ENCODE measurements at places on chromosomes 11 and 22.

- DNase-seq = no peak
These were observed 3.7 kb upstream of the HEPHL1 start for GRCh38 chr11:94017446-94017845.

- DNase-seq = no peak
These were observed 129.7 kb downstream of the ST3GAL4 start for GRCh38 chr11:126485021-126485792.

DNA sequence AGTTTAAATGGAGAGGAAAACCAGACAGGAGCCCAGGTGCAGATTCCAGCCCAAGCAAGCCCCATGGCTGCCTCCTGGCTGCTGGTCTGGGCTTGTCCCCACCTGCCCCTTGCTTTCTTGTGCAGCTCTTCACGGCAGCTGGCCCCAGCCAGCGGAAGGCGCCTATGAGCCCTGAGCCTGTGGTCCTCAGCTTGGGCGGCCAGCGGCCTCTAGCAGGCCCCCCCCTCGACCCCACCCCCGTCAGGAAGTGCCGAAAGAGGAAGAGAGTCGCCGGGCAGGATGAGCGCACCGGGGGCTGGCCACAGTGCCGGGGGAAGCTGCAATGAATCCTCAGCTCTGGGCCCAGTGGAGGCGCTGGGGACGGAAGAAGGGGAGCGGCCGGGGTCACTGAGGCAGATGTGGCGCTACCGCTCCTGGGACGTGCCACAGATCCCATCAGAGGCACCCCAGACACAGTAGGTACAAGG, 2.1 kb upstream of the DGKZ start:
- no peak for DNase-seq

DNA sequence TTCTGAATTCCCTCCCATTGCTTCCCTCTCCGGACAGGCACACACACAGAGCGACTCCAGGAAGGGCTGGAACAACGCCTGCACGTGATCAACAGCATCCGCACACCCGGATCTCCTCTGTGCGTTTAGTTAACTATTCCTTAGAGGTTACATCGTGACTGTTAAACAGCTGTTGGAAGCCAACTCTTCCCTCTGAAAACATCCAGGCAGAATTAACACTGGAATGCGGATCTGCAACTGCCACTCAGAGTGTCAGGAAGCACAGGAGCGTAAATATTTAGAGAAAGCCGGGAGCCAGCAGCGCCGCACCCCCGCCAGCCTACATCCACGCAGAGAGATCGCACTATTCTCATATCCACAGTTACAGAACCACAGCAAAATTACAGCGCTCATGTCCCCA, 46.2 kb downstream of the SHANK2 start:
- no peak for DNase-seq

DNA sequence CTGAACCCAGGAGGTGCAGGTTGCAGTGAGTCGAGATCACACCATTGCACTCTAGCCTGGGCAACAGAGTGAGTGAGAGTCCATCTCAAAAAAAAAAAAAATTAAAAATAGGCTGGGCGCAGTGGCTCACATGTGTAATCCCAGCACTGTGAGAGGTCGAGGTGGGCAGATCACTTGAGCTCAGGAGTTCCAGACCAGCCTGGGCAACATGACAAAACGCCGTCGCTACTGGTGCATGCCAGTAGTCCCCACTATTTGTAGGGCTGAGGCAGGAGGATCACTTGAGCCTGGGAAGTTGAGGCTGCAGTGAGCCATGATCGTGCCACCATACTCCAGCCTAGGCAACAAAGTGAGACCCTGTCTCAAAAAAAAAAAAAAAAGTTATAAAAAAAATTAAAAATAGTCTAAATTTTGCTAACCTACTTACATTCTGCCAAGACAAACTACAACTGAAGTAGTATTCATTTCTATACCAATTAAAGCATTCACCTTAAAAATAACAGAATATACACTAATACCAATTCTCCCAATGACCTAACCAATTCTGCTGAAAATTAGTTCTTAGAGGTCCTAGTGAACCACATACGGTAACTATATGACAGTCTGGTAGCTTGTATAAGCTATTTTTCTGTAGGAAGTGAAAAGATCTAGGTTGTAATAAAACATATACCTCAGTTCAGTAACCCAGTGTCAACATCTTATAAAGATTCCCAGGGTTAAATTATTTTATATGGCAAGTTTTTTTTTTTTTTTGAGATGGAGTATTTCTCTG, 7.1 kb downstream of the DDX6 start:
- DNase-seq = no peak

DNA sequence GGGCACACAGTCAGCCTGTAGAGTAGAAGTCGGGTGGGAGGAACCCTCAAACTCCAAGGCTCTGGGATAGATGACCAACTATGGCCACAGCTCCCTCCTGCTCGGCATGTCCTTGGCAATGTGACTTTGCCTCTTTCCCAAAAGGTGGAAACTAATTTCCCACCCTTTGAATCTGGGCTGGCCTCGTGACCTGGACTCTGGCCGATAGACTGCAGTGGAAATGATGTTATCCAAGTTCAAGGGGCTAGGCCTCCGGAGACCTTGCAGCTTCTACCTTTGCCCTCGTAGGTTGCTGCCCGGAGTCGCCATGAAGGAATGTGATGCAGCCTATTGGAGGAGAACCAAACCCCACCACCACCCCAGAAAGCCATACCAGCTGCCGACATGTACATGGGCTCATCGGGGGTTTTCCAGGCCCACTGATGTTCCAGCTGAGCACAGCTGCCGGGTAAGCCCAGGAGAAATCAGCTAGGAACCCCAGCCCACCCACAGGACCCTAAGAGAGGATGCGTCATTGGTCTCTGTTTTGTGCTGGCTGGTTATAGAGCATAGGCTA, 30.4 kb downstream of the KCNJ4 start:
- no peak for DNase-seq

DNA sequence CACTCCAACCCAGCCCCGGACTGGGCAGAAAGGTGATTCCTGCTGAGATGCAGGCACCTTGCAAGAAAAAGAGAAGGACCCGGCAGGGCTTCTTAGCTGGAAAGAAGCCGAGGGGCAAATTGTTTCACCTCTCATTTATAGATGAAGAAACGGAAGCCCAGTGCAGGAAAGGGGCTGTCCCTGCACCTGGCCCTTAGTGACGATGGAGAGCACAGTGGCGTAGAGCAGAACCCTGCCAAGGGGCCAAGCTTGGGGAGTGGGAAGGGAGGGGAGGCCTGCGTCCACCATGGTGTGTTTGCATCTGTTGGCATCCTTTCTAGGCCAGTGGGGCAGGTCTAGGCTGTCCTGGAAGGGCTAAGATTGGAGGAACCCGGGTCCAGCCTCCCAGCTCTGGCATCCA, 7.8 kb upstream of the MS4A15 start:
- DNase-seq = no peak

DNA sequence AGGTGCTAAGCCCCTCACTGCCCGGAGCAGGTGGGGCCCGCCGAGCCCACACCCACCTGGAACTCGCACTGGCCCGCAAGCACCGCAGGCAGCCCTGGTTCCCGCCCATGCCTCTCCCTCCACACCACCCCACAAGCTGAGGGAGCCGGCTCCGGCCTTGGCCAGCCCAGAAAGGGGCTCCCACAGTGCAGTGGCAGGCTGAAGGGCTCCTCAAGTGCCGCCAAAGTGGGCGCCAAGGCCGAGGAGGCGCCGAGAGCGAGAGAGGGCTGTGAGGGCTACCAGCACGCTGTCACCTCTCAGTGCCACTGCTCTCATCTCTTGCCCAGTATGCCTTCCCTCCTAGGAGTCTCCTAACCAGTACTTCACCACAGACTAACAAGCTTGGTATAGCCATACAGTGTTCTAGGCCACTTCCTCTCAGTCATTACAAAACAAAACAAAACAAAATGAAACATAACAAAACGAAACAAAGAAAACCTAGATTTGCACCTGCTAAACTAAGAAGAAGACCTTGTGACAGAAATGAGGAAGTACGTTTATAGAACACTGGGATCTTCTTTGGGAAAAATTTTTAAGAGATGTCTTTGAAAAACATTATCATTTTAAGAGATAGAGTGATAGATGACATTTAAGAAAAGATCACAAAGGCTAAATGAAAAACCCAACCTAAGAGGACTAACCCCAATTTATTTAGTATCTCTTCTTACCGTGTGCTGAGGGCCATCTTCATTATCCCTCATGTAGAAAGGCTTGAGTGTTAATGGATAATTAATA, 47.7 kb upstream of the GAB2 start:
- no peak for DNase-seq

GRCh38 chr11:128505449-128506065, 81.8 kb downstream of the ETS1 start:
- DNase-seq = no peak

DNA sequence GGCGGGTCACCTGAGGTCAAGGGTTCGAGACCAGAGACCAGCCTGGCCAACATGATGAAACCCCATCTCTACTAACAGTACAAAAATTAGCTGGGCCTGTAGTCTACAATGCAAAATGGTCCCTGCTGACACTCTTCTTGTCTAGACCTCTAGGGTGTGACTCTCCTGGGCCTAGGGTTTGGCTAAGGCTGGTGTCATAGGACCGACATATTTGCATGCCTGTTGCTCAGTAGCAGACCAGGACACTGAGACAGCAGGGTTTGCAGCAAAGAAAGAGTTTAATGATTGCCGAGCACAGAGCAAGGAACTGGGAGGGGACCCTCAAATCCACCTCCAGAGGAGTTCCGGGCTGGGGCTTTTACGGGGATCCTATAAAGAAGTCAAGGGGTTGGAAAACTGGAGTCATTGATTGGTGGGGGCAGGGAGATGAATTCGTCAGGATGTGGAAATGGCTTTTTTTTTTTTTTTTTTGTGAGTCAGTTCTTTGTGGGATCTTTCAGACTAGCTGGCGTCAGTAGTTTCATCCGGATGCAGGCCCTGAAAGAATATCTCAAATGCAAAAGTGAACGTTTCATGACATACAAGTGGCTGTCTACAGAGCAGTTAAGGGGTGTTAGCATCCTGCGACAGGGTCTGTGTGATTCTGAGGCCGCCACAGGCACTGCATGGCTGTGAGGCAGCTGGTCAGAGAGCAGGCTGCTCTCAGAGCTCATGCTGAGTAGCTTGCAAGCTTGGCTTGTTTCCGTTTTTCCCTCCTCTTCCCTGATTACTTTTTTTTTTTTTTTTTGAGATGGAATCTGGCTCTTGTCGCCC, 27.2 kb upstream of the A4GALT start:
- DNase-seq = no peak

GRCh38 chr11:49377978-49378377, 169.6 kb upstream of the FOLH1 start:
- DNase-seq = no peak

GRCh38 chr11:772429-773390, 4.6 kb downstream of the GATD1 start:
- no peak for DNase-seq

DNA sequence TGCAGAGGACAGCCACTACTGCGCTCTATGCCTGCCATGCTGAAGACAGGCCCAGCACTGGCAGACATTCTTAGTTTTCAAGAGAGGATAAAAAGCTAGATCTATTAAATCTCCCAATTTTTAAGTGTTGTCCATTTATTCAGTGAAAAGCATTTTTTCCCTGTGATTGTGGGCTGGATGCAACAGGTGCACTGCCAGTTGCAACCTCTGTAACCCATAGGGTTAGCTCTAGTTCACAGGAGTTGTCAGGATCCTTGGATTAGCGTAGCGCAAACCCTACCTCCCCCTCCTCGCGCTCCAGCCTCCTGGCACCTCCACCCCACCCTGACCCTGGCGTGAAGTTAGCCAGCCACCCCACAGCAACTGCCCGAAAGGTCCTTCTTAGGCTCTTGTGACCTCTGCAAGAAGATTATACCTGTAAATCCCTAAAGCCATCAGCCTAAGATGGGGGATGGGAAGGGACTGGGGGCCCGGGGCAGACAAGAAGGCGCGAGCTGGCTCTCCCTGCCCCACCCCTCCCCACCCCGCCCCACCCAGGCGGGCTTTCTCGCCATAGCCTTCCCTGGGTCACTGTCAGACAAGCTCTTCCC, 30.9 kb downstream of the EIF3F start:
- no peak for DNase-seq

DNA sequence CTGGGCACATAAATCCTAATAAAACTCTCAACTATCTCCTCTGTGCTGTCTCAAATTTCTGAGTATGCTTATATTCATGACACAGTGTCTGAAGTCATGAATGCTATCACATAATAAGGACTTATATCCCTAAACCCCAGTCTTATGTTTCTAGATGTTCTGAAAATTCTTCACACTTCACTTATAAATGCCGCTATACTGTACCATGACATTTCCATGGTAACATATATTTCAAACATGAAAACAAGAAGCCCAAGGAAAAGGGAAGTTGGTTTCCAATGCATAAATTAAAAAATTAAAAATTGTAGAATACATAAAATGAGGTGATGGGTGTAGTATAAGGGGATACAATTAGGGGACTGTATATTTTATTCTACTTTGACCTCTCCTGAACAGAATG, 11.7 kb downstream of the GVQW3 start:
- DNase-seq = no peak

GRCh38 chr11:126997196-126997595, 3.4 kb downstream of the KIRREL3 start:
- no peak for DNase-seq

DNA sequence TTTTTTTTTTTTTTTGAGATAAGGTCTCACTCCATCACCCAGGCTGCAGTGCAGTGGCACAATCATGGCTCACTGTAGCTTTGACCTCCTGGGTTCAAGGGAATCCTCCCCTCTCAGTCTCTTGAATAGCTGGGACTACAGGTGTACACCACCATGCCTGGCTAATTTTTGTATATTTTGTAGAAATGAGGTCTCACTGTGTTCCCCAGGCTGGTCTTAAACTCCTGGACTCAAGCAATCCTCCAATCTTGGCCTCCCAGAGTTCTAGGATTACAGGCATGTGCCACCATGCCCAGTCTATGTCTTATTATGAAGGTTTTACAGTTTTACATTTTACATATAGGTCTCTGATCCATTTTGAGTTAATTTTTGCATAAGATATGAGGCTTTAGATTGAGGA, 20.4 kb upstream of the MAPK1 start:
- no peak for DNase-seq

DNA sequence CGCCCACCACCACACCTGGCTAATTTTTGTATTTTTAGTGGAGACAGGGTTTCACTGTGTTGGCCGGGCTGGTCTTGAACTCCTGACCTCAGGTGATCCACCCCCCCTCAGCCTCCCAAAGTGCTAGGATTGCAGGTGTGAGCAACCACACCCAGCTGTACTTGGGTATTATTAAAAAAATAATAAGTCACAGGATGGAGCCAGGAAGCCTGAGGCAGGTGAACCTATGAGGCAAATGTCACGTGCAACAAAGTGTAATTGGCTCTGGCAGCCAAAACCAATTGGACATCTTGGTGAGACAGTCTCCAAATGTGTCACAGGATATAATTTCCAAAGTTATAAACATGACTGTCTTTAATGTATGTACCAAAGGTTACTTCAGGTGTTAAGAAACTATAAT, 24.0 kb upstream of the MALAT1 start:
- DNase-seq = no peak

- DNase-seq = no peak
These were observed 1029.9 kb downstream of the JRKL start for GRCh38 chr11:97419729-97420128.
